ELF-1 (cell line): ENCODE measurements at places on chromosomes 16 and 17.

GRCh38 chr16:500709-501108 lies 26.8 kb upstream of the CAPN15 start:
- DNase-seq, result no peak

DNA sequence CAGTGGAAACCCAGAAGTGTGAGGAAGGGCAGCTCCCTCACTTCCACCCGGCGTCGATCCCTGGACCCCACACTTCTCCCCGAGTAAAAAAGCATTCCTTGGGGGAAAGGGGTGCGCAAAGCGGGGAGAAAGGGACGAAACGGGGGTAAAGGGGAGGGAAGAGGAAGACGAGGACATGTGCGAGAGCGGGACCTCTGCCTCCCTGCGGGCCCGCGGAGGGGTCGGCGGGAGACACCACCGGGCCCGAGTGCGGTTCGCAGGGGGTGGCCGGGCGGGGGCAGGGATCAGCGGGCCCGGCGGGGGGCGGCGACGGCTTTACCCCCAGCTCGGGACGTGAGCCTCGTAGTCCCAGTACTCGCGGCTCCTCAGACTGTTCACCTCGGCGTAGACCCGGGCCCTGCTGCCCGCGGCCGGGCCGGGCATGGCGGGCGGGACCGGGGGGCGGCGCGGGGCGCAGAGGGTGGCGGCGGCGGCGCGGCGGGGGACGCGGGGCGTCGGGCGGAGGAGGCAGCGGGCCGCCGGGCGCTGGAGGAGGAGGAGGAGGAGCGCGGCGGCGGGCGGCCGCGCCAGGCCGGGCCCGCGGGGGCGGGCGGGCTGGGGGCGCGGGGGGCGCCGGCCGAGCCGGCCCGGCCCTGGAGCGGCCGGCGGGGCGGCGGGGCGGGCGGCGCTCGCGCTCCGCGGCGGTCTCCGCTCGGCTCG lies 443 bp downstream of the CSNK2A2 start:
- no peak for DNase-seq

GRCh38 chr16:27598931-27599565 lies 49.1 kb downstream of the KATNIP start:
- DNase-seq, result no peak

DNA sequence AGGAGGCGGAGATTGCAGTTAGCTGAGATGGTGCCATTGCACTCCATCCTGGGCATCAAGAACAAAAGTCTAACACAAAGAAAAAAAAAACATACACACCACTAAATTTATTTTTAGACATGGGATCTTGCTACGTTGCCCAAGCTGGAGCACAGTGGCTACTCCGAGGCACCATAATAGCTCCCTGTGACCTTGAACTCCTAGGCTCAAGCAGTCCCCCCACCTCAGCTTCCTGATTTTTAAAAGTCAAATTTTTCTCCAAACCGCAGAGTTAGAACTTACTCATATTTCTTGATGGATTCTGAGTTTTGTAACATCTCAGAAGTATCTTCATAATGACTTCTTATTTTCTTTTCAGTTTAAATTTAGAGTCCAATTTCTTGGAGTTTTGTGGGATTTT lies 3.4 kb downstream of the CMTM4 start:
- no peak for DNase-seq

GRCh38 chr16:73066331-73066926 lies 18.5 kb upstream of the ZFHX3 start:
- DNase-seq, result no peak

- no peak for DNase-seq
These were observed 554.3 kb upstream of the HSBP1 start for GRCh38 chr16:83253521-83253920.

- no peak for DNase-seq
These were observed 62.7 kb upstream of the IRX6 start for GRCh38 chr16:55261301-55261700.

GRCh38 chr16:74565378-74565777 lies 41.5 kb downstream of the GLG1 start:
- no peak for DNase-seq

DNA sequence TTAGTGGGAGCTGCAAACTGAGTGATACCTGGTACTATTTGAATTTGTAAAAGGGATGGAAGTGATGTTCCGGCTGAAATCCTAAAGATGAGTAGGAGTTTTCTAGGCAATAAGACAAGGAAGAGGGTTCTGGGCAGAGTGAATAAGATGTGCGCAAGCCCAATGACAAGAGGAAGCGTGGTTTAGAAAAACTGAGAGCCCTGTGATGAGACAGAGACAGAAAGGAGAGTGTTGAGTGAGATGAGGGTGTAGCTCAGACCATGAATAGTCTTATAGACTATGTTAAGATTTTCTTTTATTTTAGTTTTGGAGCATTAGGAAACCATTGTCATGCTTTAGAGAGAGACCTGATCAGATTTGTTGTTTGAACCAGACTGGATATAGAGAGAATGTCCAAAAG lies 50.2 kb downstream of the COX10 start:
- no peak for DNase-seq

GRCh38 chr16:89478576-89479221 lies 11.7 kb downstream of the ANKRD11 start:
- peak; percentile 62 for DNase-seq

GRCh38 chr16:188674-189073 lies 8.4 kb downstream of the HBQ1 start:
- DNase-seq, result no peak

- no peak for DNase-seq
These were observed 8.2 kb upstream of the CARMIL2 start for GRCh38 chr16:67636713-67637112.

- DNase-seq, result no peak
These were observed 35.2 kb downstream of the ARHGAP23 start for GRCh38 chr17:38463451-38463858.

GRCh38 chr17:52606098-52606497 lies 447.6 kb upstream of the CA10 start:
- no peak for DNase-seq

GRCh38 chr17:66711881-66712321 lies 123.0 kb upstream of the CACNG5 start:
- DNase-seq, result peak; percentile 62

- no peak for DNase-seq
These were observed 74.6 kb downstream of the TMEM100 start for GRCh38 chr17:55648086-55648485.

DNA sequence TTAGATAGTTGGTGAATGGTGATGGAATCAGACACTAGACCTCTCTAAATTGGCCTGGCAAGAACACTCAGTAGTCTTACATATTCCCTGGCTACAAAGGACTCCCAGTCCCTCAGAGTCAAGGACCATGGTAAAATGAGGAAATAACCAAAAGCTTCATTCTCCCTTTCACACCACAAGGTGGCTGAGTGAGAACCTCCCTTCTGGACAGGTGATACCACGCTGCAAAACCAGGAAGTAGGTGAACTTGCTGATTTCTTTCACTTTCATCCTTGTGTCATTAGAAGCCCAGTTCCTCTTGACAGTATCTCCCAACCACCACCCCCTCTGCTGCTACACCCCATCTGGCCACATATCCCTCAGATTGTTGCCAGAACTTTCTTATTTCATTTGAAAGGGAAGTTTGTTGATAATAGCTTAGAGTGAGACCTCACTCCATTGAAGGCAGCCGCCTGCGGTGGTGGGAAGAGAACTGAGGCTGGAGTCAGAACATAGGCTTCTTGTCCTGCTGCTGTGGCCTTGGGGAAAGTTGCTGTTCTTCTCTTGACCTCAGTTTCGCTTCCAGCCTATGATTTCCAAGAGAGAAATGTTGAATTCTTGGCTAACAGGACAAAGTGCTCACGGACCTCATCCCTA lies 290.6 kb upstream of the CCL2 start:
- DNase-seq, result peak; percentile 30

- no peak for DNase-seq
These were observed 603.4 kb upstream of the CDH11 start for GRCh38 chr16:65725156-65725845.

GRCh38 chr17:13940858-13941665 lies 128.2 kb upstream of the COX10 start:
- peak; percentile 44 for DNase-seq

DNA sequence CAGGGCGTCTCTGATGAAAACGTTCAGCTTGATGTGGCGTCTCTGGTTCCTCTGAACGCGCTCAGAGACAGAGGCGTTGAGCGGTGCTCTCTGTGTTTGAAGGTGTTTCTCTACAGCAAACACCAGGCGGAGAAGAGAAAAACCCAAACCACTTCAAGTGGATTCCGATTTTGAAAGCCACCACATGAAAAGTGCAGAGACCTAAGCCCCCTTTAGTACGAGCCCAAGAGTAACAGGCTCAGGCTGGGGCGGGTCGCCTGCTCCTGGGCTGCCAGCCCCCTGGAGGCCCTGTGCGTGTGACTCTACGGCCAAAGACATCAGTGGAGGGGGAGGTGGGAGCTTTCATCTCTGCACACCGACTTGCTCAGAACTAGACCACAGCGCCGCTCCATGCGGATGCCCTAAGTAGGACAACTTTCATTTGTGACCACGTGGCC lies 328.4 kb downstream of the MAF start:
- no peak for DNase-seq

DNA sequence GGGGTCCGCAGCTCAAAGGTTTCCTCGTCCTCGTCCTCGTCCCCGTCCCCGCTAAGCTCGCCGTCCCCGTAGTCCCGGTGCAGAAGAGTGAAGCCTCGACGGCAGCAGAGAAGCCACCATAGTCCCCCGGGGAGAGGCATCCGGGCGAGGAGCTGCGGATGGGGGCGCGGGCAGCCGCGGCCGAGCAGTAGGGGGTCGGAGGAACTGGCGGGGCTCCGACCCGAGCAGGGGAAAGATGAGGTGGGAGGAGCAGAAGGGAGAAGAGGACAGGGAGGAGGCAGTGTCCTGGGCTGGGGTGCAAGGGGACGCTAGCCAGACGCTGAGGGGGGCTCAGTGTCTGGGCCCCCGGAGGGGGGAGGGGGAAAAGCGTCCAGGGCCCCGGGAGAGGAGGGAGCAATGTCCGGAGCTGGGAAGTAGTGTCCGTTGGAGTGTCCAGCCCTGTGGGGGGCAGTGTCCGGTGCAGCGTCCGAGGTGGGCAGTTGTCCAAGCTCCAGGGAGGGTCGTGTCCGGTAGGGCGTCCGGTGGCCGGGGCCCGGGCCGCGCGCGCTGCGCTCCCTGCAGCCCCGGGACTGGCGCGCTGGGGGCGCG lies at the start of gene PLEKHH3:
Gene PLEKHH3 (minus strand): TSS at position 571 of the 588 bp plus-strand sequence. CDS start 431 bp downstream, at position 140.
- DNase-seq, result peak; percentile 56

DNA sequence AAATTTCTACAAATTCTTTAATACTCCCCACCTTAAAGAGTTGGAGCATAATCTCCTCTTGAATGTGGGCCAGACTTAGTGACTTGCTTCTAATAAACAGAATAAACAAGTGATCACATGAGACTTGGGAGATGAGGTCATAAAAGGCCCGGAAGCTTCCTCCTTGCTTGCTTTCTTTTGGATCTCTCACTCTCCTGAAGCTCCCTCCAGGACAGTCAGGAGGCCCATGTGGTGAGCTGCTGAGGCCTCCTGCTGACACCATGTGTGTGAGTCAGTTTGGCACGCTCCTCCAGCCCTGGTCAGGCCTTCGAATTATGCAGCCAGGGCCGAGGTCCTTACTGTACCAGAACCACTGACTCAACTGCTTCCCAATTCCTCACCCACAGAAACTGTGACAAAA lies 53.2 kb downstream of the NDEL1 start:
- DNase-seq, result no peak

GRCh38 chr16:3074860-3075522 lies 9.6 kb downstream of the IL32 start:
- no peak for DNase-seq

GRCh38 chr16:73483934-73484711 lies 436.2 kb upstream of the ZFHX3 start:
- DNase-seq, result peak; percentile 25

- no peak for DNase-seq
These were observed 1.8 kb downstream of the SEBOX start for GRCh38 chr17:28363186-28363585.

DNA sequence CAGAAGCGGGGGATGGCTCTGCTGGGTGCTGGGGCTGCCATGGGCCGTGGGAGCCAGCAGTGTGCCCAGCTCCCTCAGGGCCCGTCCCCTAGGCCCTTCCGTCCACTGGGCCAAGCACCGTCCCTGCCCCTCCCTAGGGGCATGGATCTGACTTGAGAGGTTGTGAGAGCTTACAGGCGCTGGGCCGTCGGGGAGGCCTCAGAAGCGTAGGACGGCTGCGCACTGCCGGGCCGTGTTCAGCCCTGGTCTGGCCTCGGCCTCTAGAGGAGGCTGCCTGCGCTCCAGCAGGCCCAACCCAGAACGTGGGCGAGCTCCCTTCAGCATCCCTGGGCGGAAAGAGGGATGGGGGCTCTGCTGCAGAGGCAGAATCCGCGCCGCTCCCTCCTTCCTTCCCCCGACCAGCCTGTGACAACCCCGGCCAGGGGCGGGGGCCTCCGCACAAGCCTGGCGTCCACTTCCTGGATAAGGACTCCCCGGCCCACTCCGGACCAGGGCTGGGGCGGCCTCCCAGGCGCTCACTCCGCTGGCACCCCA lies 685 bp upstream of the MPG start:
- DNase-seq, result peak; percentile 82

GRCh38 chr17:82269882-82270500 lies 3.5 kb downstream of the CSNK1D start:
- no peak for DNase-seq

GRCh38 chr17:9424071-9424640 lies 151.5 kb downstream of the STX8 start:
- peak; percentile 80 for DNase-seq

- DNase-seq, result no peak
These were observed 12.2 kb downstream of the ZNHIT3 start for GRCh38 chr17:36498560-36499300.

GRCh38 chr17:63445954-63446752 lies at the start of gene CYB561:
TSS of gene CYB561 (minus strand) at chr17:63446306. CDS start at chr17:63437547, 8,759 bp downstream.
- peak; percentile 80 for DNase-seq

DNA sequence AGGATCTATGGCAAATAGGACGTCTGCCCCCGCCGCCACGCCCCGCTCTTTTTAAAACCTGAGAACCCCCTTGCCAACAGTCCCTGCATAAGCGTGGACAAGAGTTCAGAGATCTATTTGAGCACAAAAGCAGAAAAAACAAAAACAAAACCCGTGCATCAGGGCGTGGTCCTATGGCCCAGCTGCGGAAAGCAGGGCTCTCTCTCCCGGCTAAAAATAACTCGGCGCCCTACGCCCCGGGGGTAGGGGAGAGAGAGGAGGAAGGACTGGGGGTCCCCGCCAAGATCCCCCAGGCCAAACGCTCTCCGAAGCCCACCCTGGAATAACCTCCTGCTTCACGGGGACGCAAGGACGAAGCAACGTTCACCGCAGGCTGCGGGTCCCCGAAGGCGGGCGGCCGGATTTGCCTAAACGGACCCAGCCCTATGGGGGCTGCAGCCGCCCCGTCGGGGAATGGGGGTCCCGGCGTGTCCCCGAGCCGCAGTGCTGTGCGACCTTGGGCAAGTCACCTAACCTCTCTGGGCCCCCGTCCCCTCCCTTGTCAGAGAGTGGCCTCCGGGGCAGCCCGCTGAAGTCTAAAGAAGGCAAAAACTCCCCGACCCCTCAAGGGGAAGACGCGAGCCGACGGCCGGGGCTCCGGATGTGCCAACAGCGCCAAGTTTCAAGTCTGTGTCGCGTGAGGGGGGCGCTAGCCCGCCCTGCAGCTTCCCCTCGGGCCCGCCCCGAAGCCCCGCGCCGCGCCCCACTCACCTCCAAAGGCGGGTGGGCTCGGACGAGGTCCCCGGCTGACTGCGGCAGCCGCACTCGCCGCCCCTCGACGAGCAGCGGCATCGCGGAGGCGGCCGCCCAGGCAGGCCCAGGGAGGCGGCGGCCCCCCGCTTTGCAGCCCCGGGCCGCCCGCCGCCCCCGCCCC lies 477 bp downstream of the NTAN1 start:
- DNase-seq, result peak; percentile 51
